ENCODE measurements at places on chromosomes 3 and 15.
A peak's percentile ranks its signal among the peaks of the same experiment; 100 is the strongest.

GRCh38 chr15:39078026-39078425, 502.9 kb upstream of the THBS1 start:
- peak; percentile 83 for DNase-seq

DNA sequence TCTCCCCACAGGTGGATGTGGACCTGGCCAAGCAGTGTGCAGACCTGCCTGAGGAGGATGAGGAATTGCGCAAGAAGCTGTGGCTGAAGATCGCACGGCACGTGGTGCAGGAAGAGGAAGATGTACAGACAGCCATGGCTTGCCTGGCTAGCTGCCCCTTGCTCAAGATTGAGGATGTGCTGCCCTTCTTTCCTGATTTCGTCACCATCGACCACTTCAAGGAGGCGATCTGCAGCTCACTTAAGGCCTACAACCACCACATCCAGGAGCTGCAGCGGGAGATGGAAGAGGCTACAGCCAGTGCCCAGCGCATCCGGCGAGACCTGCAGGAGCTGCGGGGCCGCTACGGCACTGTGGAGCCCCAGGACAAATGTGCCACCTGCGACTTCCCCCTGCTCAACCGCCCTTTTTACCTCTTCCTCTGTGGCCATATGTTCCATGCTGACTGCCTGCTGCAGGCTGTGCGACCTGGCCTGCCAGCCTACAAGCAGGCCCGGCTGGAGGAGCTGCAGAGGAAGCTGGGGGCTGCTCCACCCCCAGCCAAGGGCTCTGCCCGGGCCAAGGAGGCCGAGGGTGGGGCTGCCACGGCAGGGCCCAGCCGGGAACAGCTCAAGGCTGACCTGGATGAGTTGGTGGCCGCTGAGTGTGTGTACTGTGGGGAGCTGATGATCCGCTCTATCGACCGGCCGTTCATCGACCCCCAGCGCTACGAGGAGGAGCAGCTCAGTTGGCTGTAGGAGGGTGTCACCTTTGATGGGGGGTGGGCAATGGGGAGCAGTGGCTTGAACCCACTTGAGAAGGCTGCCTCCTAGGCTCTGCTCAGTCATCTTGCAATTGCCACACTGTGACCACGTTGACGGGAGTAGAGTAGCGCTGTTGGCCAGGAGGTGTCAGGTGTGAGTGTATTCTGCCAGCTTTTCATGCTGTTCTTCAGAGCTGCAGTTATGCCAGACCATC, 8.6 kb downstream of the VPS18 start:
- DNase-seq: no peak

- DNase-seq: no peak
Observed at GRCh38 chr3:52895418-52895817, 1.9 kb downstream of the STIMATE start.

DNA sequence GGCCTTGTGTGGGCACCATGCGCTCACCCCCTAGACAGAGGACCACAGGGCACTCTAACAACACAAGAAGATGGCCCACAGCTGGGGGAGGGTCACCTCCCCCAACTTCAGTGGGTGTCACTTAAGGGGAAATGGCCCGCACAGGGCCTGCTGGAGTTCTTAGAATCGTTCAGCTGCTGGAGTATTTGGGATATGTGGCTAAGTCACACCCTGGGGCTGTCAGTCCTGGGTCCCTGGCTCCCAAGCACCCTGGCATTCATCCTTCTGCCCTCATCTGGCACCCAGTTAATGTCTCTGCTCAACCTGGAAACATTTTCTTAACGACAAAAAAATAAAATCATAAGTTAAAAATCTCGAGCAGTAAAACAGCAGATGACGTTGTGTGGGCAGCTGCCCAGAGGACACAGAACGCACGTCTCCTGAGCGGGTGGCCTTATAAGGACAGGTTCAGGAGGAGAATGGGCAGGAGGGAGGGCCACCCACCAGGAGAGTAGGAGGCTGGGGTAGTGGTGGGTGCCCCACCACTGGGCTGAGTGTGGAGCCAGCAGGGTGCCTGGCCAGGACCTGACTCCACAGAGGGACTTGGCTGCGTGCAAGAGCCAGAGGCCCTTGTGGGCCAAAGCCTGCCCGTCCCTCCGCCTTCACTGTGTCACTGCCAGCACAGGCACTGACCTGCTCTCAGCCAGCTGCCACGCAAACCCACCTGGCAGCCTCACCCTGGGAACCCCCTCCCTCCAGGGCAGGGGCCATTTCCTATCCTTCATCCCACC, 11.5 kb downstream of the KBTBD13 start:
- DNase-seq: no peak

- no peak for DNase-seq
Observed at GRCh38 chr3:171159822-171160157, 133.3 kb upstream of the SLC2A2 start.

DNA sequence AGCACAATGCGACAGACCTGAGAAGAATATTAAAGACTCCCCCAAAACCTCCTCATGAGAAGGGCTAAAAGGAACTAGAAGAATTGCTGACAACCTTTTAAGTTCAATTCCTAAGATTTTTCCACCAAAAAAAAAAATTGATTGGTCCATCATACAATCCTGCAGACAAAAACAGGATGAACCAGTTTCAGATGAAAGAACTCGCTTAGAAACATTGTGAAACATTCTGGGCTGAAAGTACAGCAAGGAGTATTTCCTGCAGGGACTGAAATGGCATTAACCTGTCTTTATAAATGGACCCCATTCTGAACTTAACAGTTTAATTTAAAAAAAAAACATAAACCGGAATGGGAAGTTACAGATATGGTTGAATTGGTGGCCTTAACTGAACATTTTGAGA, 96.0 kb upstream of the FAM174B start:
- DNase-seq: no peak

DNA sequence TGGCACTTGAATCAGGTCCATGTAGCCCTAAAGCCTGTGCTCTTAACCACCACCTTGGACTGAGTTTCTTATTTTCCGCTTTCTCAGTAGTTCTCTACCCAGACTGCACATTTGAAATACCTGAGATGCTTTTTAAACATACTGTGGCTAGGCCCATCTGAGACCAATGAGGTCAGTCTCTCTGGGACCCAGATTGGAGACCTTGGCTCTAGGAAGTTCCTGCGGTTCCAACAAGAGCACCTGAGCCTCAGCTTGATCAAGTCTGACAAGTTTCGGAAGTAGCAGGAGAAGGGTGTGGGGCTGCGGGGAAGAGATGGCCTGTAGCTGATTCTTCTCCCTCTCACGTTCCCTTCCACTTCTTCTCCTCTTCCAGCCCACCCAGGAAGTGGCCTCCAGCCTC, 11.5 kb upstream of the TSEN2 start:
- peak; percentile 14 for DNase-seq

DNA sequence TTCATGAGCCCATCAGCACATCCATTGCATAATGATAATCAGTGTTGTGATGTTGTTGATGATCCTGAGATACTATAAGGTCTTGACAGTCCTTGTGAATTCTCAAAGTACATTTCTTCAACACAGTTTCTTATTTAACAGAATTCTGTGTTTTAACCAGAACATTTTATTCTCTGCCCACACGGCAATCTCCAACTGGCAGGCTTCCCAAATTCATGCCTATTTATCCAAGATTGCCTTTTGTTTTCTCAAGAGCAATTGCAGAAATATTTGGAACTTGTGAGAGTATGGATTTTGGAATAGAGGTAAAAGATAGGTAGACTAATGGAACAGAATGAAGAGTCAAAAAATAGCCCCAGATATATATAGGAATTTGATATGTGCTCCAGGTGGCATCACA, 116.0 kb downstream of the UACA start:
- no peak for DNase-seq

DNA sequence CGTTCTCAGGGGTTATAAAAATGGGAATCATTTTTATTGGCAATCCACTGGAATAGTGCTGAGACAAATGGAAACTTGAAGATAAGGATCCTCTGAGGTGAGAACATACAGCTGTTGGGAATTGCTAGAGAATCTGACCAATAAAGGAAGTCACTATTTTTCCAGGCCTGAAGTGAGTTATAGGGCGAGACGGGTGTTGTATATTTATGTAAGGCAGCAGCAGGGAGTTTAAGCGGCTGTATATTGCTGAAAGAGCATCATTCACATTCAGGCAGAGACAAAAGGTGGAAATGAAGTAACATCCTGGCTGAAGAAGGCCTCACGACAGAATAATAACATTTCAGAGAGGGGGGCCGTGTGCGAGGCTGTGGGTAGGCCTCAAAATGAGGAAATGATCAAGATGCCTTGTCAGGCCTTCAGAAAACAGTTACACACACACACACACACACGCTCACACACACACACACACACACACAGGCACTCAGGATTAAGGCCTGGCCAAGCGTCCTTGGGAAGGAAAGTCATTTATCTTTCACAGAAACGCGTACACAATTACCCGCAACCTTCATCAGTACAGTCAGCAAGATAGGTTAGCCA, 964.9 kb upstream of the NR2F2 start:
- no peak for DNase-seq

DNA sequence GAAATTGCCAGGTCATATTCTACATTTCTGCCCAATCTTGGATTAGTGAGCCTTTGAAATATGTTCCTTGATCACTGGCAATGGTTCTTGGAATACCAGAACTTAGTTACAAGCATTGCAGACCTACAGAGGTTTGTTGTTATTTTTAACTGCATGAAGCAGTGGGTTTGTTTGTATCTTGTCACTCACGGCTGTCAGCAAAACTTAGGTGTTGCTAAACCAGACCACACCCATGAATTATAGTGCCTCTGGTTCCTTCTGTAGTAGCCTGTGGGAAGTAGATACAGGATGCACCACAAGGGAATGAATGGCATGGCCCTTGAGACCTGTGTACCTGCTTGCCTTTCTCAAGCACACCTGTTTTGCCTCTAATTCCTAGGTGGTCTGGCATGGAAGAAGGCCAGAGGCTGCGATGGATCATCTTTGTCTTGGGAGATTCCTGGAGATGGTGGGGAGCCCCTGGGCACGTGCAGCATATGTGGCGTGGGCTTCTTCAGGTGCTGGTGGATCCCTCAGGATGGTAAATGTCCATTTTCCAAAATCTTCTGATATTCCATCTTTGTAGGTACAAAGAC, 138.8 kb downstream of the SNRPN start:
- no peak for DNase-seq

DNA sequence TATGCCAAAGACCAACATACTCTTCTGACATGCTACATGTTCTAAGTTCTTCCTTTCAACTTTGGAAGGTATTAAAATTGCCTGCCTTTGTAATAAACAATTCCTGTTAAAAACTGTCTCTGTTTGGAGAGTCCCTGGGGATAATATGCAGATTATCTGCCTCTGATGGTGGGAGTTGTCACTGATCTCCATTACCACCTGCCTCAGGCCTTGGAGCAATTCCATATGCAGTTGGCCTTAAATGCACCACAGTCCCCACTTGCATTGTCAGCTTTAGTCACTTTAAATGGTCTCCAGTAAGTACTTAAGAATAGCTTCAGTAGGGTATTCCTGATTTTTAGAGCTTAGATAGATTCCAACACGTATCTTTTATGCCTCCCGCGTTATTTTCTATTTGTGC, 121.1 kb upstream of the GOLIM4 start:
- no peak for DNase-seq

DNA sequence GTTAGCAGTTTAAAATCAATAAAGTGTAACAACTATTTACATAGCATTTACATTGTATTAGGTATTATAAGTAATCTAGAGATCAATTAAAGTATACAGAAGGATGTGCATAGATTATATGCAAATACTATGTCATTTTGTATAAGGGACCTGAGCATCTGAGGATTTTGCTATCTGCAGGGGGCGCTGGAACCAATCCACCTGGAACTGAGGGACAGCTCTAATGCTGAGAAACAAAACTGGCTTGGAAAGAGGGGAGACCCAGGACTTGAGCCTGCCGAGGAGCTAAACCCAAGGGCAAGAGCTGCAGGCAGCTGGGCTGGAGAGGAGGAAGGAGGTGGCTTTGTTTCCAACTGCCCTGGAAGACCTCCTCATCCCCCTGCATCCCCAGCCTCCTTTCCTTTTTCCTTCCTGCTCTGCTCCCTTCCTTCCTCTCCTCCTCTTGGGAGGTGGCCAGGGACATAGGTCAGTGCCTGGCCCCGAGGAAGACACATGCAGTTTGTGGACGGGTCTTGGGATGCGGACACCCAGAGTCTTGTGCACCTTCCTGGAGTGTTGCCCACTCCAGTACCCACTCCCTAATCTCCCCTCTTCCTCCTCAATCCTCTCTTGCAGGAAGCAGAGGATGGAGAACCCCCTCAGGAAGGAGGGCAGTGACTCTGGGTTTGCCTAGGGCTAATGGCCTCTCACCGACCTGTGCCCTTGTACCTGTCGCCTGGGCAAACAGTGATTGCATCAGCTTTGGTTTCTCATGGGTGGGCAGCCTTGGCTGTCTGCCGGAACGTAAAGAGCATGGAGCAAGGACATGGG, 825 bp upstream of the RTP3 start:
- no peak for DNase-seq

GRCh38 chr15:39504808-39505207, 76.1 kb upstream of the THBS1 start:
- peak; percentile 95 for DNase-seq

- DNase-seq: no peak
Observed at GRCh38 chr3:26714485-26714884, 91.9 kb downstream of the LRRC3B start.

DNA sequence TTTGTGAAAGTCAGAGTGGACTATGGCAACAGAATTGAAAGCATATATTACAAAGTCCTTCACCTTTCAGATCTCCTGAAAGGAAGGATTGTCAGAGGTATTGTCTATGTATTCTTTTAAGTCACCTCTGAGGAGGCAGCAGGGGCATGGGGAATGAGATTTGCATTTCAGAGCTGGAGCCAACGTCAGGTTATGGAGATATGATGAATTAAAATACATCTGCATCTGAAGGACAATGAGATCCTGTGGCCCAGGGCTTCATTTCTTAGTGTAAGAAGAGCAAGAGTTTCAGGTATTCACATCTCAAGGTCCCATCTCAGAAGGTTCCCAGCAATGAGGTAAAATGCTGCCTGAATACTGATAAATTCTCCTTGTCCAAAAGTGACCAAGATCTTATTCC, 695.8 kb downstream of the TUSC7 start:
- DNase-seq: no peak

GRCh38 chr3:133745981-133746711, at the start of gene TF:
Gene TF, plus strand, starts transcription at chr3:133746393. Its CDS starts 48 bp downstream, at chr3:133746441.
- no peak for DNase-seq

DNA sequence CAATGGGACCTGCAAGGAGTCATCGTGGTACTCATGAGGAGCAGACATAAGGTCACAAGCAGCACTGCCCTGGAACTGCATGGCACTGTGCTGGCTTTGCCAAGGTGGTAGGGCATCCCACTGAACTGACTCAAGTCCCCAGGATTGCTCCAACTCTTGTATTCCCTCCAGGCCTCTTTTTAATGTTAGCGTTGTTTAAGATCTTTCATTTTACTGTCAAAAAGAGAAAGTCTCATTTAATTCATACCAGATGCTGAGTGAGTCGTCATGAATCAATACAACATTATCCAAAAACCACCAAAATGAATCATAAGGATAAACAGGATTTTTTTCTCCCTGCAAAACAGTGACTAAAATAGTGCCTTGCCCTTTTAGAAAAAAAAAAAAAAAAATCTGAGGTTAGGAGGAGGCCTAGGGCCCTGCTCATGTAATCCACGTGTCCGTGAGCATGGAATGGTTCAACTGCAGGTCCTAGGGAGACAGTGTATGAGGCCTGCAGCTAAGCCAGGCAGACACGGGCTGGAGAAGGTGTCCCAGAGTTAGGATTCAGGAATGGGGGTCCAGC, 36.7 kb upstream of the BLM start:
- DNase-seq: peak; percentile 98
